AG20443 (cell line): ENCODE measurements at places on chromosomes 1 and 21.

DNA sequence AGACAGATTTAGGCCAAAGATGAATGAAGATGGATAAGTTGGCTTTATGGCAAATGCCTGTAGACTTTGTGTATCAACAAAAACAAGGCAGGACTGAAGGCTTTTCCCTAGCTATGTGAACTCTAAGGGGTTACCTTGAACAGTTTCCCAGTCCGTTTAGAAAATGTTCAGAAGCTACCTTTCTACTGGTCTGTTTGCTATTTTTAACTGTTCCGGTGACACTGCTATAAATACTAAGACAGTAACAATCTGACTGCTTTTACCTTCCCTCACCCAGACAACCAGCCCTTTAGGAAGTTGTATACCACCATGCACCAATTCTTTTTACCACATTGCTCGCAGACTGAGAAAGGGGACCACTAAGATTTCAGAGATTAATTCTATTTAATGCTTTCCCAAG lies 102.2 kb downstream of the PHTF1 start:
- DNase-seq, result no peak

GRCh38 chr21:28142697-28143096 lies 850.0 kb downstream of the LTN1 start:
- peak; percentile 19 for DNase-seq

DNA sequence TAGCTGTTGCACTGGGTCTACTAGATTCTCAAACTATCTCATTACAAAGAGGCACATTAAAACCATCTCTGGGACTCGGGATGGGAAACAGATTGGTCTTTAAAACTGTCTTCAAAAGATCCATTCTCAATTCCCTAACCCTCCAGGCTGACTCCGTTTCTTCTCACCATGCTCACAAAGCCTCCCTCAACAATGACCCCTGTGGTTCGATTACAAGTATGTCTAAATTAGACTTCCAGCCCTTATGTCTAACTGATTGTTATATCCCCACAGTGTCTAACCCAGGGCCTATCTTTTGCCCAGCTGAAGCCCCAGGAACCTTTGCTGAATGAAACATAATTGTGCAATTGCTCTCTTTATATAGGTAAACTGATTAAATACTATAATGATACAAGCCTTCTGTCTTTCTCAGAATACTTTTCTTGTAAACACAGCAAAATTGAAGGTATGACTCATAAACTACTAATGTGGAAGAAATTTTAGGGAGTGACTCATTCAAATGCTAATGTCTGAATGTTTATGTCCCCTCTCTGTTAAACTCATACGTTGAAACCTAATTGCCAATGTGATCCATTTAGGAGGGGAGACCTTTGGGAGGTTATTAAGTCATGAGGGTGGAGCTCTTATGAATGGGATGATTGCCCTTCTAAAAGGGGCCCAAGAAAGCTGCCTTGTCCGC lies 65.6 kb upstream of the DAB1 start:
- DNase-seq, result peak; percentile 50

GRCh38 chr1:110433803-110434202 lies 17.1 kb upstream of the PROK1 start:
- peak; percentile 65 for DNase-seq

GRCh38 chr1:207863893-207864535 lies 46.9 kb downstream of the CD34 start:
- no peak for DNase-seq

GRCh38 chr21:34141373-34141772 lies 68.0 kb downstream of the MRPS6 start:
- no peak for DNase-seq

GRCh38 chr1:83555871-83556270 lies 443.1 kb downstream of the TTLL7 start:
- peak; percentile 32 for DNase-seq

- no peak for DNase-seq
These were observed 9.0 kb upstream of the CSF1 start for GRCh38 chr1:109901524-109902145.

DNA sequence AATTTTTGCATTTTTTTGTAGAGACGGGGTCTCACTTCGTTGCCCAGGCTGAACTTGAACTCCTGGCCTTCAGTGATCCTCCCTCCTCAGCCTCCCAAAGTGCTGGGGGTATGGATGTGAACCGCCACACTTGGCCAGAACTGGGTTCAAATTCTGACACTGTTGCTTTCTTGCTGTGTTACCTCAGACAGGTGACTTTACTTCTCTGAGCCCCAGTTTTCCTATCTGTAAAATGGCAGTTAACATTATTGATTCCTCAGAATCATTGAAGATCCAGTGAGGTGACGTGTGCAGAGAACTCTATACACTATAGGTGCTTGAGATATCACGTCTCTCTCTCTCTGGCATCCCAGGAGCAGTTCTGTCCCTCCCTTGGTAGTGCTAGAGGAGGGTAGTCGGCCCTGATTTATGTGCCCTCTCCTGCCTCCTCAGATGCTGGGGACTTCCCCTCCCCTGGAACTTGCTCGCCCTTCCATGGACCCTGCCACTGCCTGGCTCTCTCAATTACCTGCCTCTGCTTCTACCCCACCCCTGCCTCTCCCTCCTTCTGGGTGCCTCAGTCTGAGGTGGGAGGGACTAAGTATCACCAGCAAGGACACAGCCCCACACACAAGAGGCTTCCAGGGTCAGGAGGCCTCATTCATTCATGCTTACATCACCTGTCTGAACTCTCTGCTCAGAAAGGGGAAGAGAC lies 2.8 kb upstream of the HPCA start:
- no peak for DNase-seq

- DNase-seq, result no peak
These were observed 60.0 kb upstream of the TLR5 start for GRCh38 chr1:223203034-223203408.

GRCh38 chr1:244234009-244234643 lies 183.0 kb downstream of the ZBTB18 start:
- DNase-seq, result no peak

GRCh38 chr1:51032936-51033335 lies 62.9 kb downstream of the CDKN2C start:
- DNase-seq, result no peak

DNA sequence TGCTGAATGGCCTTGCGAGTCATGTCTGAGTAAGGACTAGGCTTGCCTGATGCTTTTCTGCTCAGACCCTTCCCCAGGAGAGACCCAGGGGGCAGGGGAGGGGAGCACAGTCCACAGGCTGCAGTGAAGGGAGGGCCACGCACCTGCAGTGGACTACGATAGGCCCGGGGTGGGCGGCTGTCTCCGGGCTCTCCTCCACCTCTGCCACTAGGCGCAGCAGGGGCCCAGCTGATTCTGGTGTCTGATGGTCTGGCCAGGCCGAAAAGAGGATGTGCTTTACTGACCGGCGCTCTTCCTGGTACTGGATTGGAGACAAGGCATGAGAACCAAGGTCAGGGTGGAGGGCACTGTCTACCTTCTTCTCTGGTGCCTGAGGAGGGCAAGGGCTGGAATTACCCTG lies 7.9 kb upstream of the ARL8A start:
- DNase-seq, result no peak

DNA sequence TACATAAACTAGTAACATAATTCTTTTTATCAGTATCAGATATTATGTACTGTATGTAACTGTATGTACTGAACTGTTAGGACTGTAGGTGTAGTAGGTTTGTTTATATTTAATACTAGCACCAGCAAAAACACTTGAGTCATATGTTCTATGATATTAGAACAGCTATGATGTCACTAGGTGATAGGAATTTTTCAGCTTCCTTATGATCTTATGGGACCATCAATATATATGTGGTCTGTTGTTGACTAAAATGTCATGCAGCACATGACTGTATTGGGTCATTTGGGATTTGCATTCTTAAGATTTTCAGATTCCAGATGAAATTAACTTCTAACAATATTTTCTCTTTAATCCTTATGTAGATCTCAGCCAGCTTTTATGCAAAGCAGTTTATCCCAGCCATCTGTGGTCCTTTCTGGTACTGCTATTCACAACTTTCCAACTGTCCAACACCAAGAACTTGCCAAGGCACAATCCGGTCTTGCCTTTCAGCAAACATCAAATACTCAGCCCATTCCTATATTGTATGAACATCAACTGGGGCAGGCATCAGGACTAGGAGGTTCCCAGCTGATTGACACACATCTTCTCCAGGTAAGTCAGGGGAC lies 38.3 kb upstream of the MYOCOS start:
- DNase-seq, result no peak

DNA sequence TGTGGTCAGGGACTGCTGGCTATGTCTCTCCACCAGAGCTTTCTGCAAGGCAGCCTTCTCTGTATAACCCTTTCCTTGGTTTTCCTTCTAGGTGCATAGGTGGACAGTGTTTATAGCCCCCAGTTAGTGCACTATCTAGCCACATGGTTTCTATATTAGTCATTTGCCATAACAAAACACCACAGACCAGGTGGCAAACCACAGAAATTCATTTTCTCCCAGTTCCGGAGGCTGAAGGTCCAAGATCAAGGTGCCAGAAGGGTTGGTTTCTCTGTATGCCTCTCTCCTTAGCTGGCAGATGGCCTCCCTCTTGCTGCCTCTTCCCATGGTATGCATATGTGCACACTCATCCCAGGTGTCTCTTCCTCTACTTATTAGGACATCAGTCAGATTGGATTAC lies 106.4 kb downstream of the KAZN start:
- no peak for DNase-seq

DNA sequence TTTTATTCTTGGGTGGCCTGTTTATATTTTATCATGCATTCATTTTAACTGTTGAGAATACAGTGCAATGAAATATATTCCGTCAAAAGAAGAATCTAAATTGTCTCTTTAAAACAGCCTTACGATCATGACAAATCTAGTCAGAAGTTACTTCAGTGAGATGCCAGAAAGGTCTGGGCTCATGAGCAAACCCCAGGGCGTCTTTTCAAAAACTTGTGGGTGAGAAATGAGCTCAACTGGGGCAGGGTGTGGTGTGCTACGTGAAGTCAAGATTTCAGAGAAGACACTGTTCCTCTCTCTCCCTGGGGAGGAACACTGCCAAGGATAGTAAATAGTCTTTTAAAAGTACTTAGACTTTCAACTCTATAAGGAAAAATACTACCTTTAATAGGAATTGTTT lies 13.4 kb upstream of the UAP1 start:
- peak; percentile 84 for DNase-seq

DNA sequence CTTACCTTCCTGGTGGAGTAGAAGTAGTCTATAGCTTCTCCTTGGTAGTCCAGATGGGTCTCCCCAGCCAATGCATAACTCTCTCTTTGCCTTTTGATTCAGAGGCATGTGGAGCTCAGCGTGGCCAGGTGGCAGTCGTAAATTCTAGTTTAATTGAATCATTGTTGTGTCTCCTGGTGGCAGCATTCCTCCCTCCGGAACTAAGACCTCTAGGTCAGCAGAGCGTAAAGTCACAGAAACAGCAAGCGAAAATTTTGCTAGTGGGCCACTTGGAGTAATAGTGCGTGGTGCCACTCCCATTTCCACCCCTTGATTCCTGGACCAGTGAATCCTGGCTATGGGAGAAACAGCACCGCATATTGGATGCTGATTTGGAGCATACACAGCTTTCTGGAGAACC lies 3.9 kb upstream of the TMPRSS2 start:
- no peak for DNase-seq

DNA sequence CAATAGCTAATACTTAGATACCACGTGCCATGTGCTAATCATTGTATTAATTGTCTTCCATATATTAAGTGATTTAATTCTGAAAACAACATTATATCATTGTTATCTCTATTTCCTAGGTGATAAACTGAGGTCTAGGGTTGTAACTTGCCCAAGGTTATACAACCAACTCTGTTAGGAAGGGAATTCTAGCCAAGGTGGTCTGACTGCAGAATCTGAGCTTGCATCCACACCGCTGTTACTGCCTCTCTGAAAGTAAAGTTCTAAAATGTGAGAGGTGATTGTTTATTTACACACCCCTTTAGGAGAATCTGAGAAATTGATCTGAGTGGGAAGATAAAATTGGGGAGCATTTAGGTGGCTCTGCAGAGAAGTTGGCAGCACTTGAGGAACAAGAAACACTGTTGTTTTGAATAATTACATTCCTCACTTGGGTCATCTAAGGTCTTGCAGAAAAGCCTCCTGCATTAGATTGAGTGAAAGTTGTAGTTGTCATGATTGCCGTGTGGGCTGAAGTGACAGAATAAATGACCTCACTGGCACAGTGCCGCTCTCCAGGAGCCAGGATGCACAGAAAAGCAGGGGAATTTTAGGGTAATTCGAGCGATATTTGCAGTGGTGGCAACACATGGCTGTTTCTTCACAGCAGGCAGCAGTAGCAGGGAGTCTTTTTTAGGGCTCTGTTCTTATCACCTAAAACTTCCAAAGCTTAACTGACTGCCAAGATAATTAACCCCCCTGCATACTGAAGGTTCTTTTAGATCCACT lies 121.7 kb downstream of the ADGRL4 start:
- peak; percentile 42 for DNase-seq

GRCh38 chr21:41684381-41685245 lies 82.2 kb downstream of the RIPK4 start:
- DNase-seq, result peak; percentile 77

DNA sequence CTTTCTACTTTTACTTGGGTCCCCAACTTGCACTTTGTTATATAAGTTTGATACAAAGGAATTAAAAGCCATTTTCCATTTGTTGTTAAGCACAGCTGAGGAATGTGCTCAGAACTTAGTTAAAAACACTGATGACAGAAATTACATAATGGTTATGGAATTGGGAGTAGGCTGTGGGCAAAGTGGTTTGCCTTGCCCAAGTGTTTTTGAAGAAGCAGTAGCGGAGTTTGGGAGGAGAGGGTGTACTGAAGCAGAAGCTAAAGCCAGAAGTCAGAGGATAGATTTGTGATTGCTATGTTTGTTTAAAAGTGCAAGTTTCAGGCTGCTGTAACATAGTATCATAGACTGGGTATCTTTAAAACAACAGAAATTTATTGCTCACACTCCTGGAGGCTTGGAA lies 391.8 kb downstream of the DUSP10 start:
- peak; percentile 44 for DNase-seq

- DNase-seq, result no peak
These were observed 13.4 kb downstream of the ALPL start for GRCh38 chr1:21522525-21523038.

DNA sequence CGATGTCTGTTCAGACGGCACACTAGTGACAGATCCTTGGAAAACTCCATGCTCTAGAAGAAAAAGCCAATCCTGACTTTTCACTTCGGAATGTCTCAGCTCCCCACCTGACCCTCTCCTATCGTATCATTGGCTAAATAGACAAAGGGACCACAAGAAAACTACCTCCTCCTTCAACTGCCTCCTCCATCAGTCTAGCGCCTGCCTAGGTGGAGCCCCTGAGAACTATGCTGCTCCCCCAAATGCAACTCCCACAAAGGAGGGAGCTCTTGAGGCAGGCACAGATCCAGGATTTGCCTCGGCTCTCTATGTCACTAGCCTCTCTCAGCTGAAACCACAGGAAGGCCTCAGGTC lies 148.4 kb downstream of the TOMM20 start:
- peak; percentile 20 for DNase-seq

GRCh38 chr1:9263276-9263855 lies 28.8 kb downstream of the H6PD start:
- DNase-seq, result no peak
